ENCODE measurements at places on chromosomes 5 and 9.
A peak's percentile ranks its signal among the peaks of the same experiment; 100 is the strongest.

- no peak for DNase-seq
These were observed 308.1 kb downstream of the CTNND2 start for GRCh38 chr5:11596185-11596584.

DNA sequence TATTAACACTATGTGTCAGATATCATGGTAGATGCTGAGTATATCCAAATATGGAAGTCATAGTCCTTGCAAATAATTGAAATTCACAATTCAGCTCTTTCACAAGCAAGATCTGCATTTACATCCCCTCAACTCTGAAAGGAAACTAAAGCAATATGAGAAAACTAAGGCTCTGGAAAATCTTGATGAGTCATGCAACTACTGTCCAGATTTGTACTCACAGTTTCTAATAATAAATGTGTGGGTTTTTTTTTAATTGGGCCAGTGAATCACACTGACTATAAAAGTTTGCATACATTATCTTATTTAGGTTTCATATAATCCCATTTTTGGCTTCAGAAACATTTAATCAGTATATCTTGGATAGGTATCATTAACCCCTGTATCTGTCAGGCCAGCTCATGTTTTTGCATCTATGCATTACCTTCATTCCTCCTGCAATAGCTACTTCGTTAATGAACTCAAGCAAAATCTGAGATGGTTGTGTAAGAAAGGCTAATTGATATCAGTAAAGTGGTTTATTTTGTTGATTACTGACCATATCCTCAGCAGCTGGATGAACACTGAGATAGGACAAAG, 58.7 kb upstream of the PRR16 start:
- no peak for DNase-seq

DNA sequence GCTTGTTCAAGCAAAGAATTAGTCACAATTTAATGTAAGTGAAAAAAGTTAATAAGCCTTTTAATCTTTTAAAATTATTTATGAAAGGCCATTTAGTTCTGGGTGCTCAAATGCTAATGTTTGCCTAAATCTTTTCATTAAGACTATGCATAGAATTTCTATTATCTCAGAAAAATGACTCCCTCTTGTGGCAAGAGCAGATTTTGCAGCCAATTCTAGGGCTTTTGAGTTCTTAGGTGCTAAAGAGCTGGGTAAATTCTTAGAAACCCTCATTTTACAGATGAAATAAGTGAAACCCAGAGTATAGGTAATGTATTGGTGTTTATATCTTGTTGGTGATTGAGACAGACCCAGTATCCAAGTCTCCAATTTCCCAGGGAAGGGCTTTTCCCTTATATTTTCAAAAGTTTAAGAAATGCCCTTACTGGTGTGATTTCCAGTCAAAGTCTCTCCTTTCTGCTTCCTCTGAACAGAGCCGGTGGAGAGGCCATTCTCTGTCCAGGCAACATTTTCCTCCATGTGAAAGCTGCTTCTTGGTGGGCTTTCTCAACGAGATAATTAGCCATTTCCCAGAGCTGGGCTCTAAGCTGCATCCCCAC, 24.1 kb upstream of the PCSK5 start:
- peak; percentile 35 for DNase-seq

GRCh38 chr5:119312403-119312802, 43.4 kb upstream of the TNFAIP8 start:
- DNase-seq: no peak

- no peak for DNase-seq
These were observed 28.0 kb downstream of the FBXW5 start for GRCh38 chr9:136916330-136917184.

GRCh38 chr5:169657127-169657526, 20.1 kb downstream of the DOCK2 start:
- DNase-seq: no peak

GRCh38 chr5:59874675-59875074, 18.9 kb downstream of the PDE4D start:
- DNase-seq: no peak

DNA sequence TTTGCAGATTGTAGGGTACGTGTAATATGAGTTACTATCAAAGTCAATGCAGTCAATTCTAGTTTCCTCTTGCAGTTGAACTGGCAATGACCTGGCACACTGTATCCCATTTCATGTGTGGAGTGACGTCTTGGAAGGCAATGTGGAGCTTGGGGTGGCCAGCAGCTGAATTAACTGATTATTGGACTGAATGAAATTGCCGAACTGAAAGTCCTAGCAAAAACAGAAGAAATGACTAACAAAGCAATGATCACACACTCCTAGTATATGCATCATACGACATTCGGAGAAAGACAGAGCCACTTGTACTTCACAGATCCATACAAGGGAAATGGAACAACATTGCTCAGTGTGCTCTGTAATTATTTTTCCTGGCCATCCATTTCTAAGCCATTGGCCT, 259.1 kb upstream of the DAPK1 start:
- DNase-seq: no peak

GRCh38 chr5:135386886-135387628, 12.0 kb downstream of the MACROH2A1 start:
- DNase-seq: no peak

- no peak for DNase-seq
These were observed 11.7 kb upstream of the NSMF start for GRCh38 chr9:137470785-137471184.

DNA sequence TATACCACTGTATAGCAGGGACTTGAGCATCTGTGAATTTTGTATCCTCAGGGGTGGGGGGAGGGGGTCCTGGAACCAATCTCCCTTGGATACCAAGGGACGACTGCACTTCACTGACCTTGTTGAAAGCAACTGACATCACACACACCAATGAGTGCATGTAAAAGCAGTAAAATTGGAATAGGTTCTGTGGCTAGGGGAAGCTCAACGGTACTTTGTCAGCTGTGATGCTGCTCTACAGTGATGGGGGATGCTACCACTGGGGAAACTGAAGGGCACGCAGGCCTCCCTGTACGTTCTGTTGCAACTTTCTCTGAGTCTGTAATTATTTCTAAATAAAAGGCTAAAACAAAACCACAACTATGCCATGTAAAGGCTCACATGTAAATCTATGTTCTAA, 47.0 kb upstream of the RETREG1 start:
- no peak for DNase-seq

DNA sequence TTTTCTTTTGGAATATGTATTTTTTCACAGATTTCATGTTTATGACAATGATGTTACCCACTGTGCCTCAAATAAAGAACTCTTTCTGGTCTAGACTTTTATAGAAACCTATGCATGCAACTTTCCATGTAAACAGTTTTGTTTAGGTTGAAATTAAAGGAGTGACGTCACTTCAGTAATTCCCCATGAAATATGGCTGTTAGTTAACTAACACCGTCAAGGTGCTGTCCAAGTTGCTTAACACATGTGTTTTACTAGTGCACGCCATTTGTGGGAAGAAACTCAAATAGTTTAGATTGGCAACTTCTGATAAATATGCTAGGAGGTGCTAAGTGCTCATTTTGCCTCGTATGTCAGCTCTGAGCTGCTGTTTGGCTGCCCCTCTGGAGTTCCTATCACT, 102.2 kb downstream of the FBN2 start:
- DNase-seq: no peak

DNA sequence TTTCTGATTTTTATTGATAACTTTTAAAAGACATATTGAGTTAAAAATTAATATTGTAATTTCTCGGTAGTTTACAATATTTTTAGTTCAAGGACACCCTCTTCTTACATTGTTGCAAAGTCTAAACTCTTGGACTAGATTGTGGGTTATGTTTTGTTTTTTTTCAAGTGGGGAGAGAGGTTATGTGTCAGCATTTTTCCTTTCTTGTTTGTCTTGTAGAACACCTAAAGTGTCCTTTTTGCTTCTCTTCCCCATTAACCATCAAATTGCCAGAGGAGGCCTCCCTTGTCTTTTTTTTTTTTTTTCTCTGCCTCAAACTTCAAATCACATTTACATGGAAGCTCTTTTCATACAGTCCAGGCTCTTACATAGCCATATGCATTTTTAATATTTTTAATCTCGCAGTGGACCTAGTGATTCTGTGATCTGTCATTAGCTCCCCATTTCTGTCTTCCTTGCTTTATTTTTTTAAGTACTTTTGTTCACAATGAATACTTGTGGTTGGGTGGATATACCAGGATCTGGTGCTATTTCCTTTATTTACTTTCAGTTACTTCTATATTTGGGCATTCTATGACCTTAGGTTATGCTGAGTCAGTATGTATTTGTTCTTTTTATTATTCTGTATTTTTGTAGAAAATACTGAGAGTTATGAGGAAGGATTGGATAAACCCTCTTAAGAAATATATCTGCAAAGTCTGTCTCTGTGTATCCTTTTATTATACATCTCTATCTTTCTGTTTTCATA, 2280.6 kb upstream of the ACO1 start:
- no peak for DNase-seq

DNA sequence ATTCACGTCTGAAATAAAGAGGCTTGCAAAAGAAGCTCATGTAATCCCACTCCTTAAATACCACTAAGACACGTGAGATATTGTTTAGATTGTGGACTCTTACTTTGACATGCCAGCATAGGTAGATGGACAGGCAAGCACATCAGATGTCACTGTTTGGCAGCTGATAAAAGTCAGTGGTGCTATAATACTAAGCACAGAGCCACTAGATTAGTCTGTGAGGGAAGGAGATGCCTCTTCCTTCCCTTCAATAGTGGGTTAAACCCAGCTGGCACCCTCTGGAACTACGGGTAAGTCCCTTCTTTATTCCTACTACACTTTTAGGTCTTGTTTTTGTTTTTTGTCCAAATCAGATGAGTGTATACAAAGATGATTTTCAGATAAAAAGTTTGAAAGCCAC, at the start of gene MYOT:
TSS of gene MYOT (plus strand) at position 197 of the 400 bp plus-strand sequence. CDS start 2,792 bp downstream, outside the sequence.
- DNase-seq: no peak

DNA sequence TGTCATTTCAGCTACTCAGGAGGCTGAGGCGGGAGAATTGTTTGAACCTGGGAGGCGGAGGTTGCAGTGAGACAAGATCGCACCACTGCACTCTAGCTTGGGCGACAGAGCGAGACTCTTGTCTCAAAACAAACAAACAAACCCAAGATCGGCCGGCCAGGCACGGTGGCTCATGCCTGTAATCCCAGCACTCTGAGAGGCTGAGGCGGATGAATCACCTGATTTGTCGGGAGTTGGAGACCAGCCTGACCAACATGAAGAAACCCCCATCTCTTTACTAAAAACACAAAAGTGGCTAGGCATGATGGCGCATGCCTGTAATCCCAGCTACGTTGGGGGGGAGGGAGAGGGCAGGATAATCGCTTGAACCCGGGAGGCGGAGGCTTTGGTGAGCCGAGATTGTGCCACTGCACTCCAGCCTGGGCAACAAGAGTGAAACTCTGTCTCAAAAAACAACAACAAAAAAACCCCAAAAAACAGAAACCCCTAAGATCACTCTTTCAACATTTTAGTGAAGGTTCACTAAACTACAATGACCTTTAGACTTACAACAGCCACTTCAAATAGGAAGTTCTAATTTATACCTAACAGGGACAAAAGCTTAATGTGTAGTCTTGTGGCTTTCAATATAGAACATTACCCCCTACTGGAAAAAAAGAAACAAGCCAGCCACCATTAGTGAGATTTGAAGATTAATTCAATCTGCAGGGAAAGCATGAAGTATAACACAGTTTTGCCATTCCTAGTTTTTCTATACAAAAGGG, 7.0 kb downstream of the HSPA9 start:
- no peak for DNase-seq

DNA sequence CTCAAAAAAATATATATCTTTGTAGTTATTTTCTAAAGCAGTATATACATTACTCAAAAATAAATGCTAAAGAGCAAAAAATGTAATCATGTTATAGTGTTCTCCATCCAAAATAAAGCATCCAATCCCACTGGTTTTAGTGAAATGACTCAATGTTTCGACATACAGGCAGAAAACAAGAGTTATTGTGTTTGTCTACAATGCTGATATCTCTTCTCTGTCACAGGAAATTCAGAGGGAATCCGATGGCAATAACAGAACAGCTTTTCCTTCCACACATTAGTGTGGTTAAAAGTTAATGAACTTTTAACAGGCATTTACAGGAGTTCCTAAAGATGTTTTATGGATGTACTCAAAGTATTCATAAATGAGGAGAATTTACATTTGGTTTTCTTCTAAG, 12.0 kb downstream of the TTC33 start:
- DNase-seq: no peak

DNA sequence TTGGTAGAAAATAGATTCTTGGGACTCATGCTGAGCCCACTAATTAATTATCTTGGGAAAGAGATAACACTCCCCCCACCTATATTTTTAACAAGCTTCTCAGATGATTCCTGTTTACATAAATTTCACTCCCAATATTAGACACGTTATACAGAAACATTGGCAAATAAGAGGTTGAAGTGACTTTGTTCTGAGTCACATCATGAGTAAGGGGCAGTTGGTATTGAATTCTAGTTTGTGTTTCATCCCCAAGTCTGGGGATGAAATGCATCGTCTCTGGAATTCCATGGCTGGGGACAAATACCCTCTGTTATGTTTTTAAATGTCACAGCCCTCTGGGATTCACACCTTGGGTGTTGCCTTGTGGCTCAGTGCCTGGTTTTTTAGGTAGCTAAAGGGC, 41.0 kb downstream of the BASP1 start:
- DNase-seq: no peak

DNA sequence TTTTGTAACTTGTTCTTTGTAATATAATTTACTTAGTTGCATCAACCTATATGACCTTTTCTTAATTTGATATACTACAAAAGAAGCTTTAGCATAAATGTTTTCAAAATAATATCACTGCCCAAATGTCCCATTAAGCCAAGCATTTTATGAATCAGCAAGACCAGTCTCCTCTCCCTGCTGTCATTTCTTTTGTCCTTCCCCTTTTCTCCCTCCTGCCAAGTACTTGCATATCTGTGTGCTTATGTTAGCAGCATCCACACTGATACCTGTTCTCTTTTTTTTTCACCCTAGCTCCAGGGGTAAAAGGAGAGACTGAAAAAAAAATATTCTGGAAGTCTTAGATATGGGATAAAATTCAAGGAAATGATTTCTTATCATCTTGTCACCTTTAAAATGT, 69.7 kb downstream of the ZSWIM6 start:
- no peak for DNase-seq

DNA sequence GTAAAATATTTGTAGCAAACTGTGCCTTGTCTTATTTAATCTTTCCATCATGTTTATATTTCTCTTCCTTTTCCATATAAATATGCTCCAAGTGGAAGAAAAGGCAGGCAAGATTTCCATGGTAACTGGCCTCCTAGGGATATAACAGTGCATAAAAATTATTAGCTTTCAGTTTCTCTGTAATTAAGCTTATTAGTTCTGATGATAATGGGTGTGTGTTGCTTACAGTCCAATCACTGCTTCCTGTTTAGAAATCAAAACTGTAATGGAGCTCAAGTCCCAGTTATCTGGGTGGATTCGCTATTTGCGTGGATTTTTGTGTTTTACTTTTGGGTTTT, 213.0 kb downstream of the PJA2 start:
- no peak for DNase-seq

GRCh38 chr5:87015901-87016300, 251.8 kb upstream of the RASA1 start:
- no peak for DNase-seq

All from D341Med (cell line).